Naive thymus-derived CD8-positive, alpha-beta T cell (primary cell): ENCODE measurements at places on chromosomes 3 and 15.

DNA sequence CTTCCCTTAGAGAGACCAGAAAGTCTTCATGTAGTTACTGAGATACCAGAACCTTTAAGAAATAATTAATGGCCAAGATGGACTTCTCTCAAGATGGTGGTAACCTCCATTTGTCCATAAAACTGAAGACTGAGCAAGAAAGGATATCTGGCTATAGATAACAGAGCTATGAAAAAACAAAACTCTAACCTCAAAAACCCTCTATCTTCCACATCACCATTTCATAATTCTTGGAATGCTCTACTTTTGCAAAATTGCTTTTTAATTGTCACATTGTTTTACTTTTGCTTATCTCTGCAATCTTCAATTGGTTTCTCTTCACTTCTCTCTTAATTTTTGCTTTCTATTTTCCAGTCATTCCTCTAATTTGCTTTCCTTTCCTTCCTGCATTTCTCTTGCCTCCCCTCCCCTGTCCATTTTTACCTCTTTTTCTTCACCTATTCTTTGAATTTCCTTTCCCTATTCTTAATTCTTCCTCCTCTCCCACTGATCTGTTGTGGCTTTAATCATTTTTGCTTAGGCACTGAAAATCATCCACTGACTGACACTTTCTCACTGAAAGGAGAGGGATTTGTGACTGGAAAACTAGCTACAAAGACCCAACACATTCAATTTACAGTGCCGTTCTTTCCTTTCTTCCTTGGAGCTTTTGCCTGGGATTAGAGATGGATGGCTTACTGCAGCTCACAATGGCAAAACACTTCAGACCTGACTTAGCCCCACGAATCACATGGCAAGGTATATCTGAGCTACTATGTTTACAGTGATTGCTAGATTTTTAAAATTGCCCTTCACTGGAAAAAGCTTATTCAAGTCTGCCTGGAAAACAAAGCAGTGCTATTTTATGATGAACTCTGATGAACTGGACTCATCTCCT is 242.8 kb downstream of the CHST2 start:
- no peak for DNase-seq

- DNase-seq: no peak
Measured at GRCh38 chr3:11726146-11726545, 82.4 kb upstream of the VGLL4 start.

DNA sequence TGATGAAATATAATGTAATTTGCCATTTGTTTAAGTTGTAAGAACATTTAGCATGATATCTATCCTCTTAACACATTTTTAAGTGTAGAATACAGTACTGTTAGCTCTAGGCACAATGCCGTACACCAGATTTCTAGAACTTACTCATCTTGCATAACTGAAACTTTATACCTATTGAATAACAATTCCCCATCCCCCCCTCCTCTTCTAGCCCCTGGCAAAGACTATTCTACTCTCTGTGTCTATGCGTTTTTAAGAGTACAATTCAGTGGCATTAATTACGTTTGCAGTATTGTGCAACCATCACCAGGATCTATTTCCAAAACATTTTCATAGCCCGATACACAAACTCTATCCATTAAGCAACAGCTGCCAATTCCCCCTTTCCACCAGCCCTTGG is 261.7 kb downstream of the PLOD2 start:
- DNase-seq: no peak

- no peak for DNase-seq
Measured at GRCh38 chr3:12929801-12930200, 88.4 kb upstream of the RPL32 start.

GRCh38 chr15:34652726-34653033 is 69.2 kb upstream of the GOLGA8B start:
- DNase-seq: no peak

- no peak for DNase-seq
Measured at GRCh38 chr3:46209746-46210470, 1.8 kb upstream of the CCR1 start.

GRCh38 chr15:41238100-41238499 is 7.0 kb downstream of the CHP1 start:
- DNase-seq: no peak

GRCh38 chr3:169658311-169658931 is 5.1 kb downstream of the MECOM start:
- no peak for DNase-seq

GRCh38 chr3:86949850-86950249 is 41.1 kb downstream of the VGLL3 start:
- no peak for DNase-seq

GRCh38 chr3:87333393-87333892 is 57.1 kb upstream of the POU1F1 start:
- DNase-seq: no peak

DNA sequence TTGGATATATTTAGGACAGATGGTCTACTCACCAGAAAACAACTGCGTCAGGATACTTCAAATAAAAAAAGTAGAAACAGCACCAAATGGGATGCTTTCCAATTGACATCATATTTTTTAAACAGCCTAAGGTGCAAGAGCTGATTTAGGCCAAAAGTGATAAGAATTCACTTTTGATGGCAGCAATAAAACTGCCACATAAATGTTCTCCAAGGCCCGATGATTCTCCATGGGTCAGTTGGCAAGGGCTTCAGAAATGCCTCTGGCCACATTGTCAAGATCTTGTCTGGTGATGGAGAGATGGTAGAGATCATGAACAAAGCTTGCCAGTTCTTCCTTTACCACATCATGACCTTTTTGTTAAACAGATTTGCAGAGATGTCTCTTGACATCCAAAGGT is 38.9 kb downstream of the LDHAL6B start:
- no peak for DNase-seq

GRCh38 chr3:79002465-79003372 is 765.1 kb downstream of the ROBO1 start:
- no peak for DNase-seq

DNA sequence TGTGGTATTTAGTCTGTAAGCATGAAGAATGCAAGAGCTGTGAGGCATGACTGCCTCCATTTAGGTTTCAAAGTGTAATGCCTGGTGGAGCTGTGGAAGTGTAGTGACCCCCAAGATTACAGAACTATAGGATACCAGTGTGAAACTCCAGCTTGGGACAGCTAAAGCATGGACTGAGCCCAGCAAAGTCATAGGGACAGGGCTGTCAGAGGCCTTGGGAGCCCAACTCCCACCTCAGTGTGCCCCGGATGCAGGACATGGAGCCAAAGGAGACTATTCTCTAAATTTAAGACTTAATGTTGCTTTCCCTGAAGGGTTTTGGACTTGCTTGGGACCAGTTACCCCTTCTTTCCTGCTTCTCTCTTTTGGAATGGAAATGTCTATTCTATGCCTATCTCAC is 10.8 kb downstream of the GPR15 start:
- DNase-seq: no peak

GRCh38 chr15:89501646-89502045 is 5.3 kb upstream of the RHCG start:
- DNase-seq: no peak

- no peak for DNase-seq
Measured at GRCh38 chr3:38119248-38119544, 17.7 kb downstream of the ACAA1 start.

GRCh38 chr3:40191251-40191650 is 118.3 kb upstream of the EIF1B start:
- DNase-seq: no peak

DNA sequence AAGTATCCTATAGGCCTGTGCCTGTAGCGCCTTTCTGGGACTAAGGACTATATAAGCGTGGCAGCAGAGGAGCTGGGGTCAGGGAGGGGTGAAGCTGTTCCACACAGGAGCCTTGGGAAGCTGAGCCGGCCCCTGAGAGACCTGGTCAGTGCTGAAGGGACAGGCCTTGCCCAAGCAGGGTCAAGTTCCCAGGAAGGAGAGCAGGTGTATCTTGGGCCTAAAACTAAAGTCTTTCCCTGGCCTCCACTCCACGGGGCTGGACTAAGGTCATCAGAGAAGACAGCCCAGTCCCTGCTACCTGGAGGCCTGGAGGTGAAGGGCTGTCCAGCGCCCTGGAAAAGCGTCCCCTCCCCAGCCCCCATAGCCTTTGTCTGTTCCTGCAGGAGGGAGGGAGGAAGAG is 23.9 kb upstream of the NR2C2 start:
- no peak for DNase-seq

- DNase-seq: no peak
Measured at GRCh38 chr3:14333621-14334020, 68.8 kb upstream of the SLC6A6 start.
